Natural killer cell (primary cell): ENCODE measurements at places on chromosomes 11 and 22.

DNA sequence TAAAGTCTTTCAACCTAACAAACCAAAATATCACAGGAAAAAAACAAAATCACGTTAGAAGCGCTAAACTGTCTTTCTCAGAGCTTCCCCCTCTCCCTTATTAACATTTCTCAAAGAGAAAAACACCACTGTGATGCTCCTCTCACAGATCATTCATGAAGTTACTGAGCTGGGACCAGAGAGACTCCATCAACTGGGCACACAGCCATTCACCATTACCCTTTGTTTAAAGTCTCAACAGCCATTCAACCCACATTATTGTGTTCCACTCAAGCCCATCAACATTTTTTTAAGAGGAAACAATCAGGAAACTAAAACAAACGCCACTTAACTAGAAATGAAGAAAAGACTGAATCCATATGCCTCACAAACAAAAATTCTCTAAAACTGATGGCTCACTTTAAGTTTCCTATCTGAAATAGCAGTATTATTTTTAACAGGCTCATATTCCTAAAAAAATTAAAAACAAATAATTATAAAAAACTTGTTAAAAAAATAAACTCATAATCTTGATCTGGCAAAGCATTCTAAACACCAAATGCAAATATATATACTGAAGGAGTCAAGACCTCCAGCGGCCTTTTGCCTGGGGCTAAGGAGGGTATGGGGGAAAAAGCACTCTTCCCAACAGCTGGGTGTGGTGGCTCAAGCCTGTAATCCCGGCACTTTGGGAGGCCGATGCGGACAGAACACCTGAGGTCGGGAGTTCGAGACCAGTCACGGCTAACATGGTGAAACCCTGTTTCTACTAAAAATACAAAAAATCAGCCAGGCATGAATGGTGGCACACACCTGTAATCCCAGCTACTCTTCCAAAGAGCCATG lies 14.0 kb downstream of the CELF1 start:
- DNase-seq: no peak

DNA sequence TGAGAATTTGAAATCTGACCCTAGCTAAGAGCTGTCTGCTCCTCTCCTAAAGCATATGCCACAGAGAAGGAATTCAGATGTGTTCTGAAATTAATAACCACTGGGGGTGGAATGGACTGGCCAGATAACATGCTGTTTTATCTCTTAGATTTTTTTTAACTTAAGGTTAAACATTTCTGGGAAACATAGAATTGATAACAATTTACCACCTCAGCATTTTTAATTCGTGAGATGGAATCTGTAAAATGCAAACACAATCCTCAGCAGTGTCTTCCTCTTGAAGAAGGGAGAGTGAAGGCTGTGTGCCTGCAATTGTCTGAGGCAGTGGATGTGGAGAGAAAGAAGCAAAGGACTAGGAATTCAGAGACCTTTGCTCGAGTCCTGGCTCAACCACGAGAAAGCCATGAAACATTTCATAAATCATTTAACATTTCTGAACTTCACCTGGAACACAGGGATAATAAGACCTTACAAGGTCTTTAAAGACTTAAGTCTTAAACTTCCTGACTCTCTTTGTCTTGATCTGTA lies at the start of gene SLC5A12:
TSS of gene SLC5A12 (minus strand) at position 113 of the 528 bp plus-strand sequence. CDS start 346 bp downstream, outside the sequence.
- no peak for DNase-seq

DNA sequence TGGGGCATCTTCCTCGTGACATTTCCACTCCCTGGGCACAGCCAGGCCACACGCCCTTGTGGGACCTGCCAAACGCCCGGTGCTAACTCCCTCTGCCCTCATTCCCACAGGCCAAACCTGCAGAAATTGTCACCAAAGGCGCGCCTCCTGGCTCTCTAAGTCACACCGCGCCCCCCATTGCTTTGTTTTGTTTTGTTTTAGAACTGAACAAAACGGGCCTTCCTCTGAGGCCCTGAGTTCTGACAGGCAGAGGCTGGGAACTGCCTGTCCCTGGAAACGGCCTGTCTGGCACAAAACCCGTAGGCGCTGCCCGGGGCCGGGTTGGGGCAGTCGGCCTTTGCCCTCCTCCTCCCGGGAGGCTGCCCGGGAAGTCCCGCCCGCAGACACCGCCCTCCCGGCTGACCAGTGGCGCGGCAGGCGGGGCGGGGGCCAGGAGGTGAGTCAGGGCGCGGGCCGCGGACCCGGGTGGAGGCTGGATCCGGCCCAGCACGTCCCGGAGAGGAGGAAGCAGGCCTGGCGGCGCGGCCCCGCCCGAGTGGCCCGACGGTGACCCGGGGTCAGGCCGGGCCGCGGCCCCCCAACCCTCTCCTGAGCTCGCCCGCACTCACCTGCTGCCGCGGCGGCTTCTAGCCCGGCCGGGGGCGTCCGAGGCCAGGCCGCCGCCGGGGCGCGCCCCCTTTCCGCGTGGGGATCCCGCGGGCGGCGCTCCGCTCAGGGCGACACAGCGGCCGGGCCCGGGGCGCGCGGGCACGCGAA lies 465 bp downstream of the SUN2 start:
- DNase-seq: peak; percentile 74

DNA sequence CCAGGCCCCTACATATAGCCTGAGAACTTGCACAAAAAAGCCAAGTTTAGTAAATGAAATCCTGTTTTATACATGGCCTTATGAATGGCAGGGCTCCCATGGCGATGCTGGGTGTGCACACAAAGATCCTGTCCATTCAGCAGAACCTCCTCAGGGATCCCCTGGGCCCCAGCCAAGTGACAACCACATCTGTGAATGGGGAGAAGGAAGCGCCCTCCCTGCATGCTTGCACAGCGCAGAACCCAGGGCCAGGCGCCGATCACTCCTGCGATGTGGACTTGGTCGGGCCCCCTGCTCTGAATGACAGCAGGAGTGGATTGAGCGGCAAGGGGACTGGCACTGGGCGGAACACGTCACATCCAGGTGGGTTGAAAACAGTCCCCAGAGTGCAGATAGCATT lies 4.5 kb upstream of the CDC42EP2 start:
- DNase-seq: no peak

GRCh38 chr22:42933485-42934091 lies 76.5 kb upstream of the ARFGAP3 start:
- DNase-seq: no peak

- DNase-seq: no peak
Measured at GRCh38 chr11:36628765-36629244, 30.8 kb upstream of the RAG2 start.
